ENCODE measurements at places on chromosomes 7 and 10.
A peak's percentile ranks its signal among the peaks of the same experiment; 100 is the strongest.

GRCh38 chr7:66036788-66037187 is 38.8 kb upstream of the ASL start:
- no peak for DNase-seq

DNA sequence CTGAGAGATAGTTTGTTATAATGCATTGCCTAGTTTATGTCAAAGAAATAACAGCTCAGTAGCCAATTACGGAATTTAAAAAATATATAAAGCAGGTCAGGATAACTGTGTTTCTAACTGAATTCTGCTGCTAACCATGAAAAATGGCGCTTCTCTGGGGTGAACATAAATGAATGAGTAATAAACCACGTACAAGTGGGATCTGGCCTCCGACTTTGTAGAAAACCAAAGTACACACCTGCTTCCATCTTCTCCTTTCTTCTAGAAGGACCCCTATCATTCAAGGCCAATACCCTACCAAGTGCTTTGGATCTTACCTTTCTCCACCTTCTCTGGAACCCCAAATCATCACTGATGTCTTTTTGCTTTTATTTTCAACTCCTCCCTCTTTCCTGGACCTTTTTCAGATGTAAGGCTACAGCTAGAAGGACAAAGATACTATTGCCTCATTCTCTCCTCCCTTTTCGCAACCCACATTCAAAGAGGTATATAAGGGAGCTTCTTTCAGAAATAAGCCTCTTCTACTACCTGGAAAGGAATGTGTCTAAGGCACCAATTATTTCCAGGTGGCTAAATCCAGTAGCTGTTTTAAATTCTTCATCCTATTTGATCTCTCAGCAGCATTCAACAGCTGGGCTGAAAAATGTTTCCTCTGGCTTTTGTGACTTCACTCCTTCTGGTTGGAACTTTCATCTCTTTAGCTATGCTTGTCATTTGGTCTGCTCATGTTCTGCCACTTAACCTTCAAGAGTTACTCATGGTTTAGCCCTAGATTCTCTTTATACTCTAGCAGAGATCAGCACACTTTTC is 37.7 kb downstream of the NAMPT start:
- DNase-seq = no peak

GRCh38 chr7:150860291-150860977 is 8.1 kb downstream of the AOC1 start:
- no peak for DNase-seq

DNA sequence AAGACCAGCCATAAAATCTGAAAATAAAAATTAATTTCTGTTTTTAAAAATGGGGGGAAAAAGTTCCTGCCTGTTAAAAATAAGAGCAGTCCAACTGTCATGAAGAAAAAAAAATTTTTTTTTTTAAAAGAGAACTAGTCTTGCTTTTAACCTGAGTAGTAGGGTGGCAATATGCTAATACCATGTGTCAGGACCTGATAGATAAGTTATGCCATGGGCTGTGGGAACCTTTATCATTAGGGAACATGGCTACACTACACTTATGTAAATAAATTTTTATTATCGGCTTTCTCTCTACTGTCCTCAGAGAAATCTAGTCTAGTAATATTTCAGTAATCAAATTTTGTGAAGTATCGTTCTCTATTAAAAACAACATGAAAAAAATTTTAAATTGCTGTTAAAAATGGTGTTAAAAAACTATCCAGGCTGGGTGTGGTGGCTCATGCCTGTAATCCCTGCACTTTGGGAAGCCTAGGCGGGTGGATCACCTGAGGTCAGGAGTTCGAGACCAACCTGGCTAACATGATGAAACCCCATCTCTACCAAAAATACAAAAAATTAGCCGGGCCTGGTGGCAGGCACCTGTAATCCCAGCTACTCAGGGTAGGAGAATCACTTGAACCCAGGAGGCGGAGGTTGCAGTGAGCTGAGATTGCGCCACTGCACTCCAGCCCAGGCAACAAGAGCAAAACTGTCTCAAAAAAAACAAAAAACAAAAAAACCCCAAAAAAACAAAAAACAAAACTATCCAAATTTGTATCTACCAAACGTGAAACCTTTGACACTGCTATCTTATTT is 20.7 kb downstream of the NT5C3A start:
- no peak for DNase-seq

GRCh38 chr7:130845581-130846085 is 111.6 kb upstream of the KLF14 start:
- DNase-seq = no peak

DNA sequence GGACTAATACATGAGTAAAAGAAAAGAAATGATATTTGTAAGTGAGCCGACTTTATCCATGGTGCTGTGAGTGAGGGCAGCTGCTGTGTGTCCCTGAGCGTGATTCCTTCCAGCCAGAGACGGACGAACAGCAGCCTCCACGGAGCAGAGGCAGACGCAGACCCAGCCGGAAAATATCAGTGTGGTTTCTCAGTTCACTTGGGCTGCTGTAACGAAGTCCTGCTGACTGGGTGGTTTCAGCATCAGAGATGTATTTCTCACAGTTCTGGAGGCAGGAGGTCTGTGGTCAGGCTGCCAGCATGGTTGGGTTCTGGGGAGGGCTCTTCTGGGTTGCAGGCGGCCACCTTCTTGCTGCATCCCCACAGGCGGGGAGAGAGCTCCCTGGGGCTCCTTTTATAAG is 375.6 kb downstream of the GLRX3 start:
- DNase-seq = no peak

DNA sequence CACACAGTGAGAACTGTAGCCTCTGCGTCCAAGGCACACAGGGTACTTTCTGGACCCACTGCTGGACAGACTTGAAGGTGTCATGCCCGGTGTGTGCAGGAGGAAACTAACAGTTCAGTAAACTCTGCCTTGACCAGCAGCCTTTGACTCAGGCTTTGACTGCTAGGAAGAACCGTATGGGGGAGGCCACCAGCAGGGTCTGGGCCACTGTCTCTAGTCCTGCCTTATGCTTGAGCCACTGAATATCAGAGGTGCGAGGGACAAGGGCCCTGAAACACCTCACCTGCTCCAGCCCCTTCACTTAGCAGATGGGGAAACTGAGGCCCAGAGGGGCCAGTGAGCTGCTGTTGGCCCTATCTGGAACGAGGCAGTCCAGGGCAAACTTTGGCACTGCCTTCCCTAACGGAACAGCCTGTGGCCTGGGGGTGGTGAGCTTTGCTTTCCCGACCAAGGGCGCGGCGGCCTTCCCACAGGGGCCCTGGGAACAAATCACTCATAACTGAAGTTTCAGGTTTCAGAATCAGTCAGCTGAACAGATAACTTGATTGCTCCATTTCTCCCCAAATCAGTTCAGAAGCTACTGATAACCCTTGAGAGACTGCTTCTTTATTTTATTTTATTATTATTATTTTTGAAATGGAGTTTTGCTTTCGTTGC is 130.0 kb downstream of the FAM53B start:
- DNase-seq = no peak

DNA sequence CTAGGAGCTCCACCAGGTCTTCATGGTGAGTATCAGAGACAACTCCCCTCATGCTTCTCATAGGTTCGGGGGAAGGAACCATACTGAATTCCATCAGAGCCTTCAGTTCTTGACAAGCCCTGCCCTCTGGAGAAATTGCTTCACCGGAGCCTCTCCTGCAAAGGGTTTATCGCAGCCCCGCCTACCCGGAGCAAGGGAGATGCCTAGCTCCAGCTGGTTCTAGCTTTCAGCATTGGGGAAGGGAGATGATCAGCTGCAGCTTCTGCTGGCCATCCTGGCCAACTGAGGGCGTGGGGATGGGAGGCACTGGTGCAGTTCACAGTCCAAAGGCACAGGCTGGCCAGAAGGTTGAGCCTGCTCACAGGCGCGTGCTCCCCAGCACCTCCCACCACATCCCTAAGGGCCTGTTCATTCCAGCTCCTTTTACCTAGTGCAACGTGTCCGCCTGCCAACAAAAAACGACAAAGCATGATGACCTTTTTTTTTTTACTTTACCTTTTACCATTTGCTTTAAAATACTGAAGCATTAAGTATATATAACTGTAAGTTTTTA is 31.2 kb downstream of the LANCL2 start:
- DNase-seq = no peak

DNA sequence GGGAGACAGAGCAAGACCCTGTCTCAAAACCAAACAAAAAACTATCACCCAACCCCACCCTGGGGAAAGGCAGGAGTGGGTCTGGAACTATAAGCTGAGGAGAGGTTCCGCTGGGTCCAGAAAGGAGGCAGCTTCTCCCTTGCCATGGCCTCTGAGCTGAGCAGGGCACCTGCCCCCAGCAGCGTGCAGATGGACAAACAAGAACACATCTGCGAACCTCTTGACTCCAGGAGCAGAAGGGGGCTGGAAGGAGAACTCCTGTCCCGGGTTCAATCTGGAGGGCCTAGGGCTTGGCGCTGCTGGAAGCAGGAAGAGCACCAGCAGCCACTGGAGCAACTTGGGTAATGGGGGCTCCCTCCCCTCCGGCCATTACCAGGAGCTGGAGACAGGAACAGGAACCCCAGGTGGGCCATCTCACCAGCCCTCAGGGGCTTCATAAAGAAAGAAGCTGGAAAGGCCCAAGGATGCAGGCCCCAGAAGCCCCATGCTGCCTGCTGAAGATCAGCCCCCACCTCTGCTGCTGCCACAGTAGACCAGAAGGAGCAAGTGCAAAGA is 19.0 kb upstream of the PPIF start:
- no peak for DNase-seq

DNA sequence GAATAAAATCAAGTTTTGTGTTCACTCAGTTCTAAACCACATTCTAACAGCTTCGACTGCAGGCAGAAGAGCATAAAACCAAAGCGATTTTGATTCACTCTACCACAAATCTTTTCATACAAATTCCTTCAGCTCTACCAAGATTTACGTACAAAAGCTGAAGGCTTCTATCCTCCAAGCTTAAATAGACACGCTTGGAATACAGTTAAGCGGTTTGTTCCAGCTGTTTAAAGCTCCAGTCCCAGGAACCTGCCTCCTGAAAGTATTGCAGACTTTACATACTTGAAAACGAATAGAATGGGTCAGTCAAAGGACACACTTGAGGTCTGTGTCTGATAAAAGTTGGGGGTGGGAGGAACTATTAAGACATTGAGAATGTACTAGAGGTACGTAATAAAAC is 102.9 kb downstream of the MPP7 start:
- DNase-seq = no peak

DNA sequence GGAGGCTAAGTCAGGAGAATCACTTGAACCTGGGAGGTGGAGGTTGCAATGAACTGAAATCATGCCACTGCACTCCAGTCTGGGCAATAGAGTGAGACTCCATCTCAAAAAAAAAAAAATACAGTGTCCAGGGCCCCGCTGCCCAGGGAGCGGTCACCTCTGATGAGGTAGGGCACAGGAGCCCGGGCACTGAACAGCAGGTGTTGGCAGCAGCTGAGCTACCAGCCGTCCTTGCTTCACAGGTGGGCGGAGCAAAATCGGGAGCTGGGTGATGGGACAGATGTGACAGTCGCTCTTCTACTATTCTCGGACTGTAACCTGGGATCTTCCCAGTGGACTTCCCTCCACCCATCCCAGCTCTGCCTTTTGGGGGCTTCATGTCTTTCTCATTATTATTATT is 49.4 kb downstream of the GTF2IRD1 start:
- DNase-seq = no peak

DNA sequence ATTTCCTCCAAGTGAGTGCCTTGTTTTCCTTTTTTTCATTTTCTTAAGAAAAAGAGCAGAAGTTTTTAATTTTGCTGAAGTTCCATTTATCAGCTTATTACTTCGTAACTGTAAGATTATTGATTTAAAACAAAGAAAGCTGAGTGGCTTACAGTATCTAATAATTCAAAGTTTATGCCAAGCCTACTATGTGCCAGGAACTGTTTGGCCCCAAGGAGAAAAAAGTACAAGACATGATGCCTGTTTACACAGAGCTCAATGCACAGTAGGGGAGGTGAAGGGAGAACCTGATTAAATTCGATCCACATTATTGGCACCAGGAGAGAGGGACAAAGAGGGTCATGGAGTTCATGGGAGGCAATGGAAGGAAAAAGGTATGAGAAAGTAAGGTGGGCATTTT is 419.3 kb upstream of the ZMIZ1 start:
- DNase-seq = no peak

- peak; percentile 94 for DNase-seq
Observed at GRCh38 chr10:60236869-60237524, 152.7 kb downstream of the ANK3 start.

- DNase-seq = no peak
Observed at GRCh38 chr10:82411416-82411815, 536.4 kb downstream of the NRG3 start.

GRCh38 chr10:58269782-58270290 is 874 bp downstream of the CISD1 start:
- DNase-seq = peak; percentile 32

All from KBM-7 (cell line).